ENCODE measurements at places on chromosomes 16 and 17.
A peak's percentile ranks its signal among the peaks of the same experiment; 100 is the strongest.

GRCh38 chr17:53133876-53134275, 688.9 kb upstream of the KIF2B start:
- DNase-seq = no peak

DNA sequence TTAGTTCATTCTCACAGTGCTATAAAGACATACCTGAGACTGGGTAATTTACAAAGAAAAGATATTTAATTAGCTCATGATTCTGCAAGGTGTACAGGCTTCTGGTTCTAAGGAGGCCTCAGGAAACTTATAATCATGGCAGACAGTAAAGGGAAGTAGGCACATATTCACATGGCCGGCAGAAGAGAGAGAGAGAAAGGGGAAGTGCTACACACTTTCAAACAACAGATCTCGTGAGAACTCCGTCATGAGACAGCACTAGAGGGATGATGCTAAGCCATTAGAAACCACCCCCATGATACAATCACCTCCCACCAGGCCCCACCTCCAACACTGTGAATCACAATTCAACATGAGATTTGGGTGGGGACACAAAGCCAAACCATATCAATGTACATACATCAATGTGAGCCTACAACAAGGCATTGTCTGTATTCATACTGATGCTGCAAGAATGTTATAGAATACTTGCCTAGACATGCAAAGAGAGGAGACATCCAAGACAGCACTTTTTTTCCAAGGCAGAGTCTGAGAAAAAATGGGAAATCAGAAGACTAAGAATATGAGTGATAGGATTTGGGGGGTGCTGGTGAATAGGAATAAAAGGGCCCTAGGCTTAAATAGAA, 114.8 kb upstream of the XYLT1 start:
- DNase-seq = no peak

- no peak for DNase-seq
These were observed 167.2 kb upstream of the CDH11 start for GRCh38 chr16:65289022-65289421.

DNA sequence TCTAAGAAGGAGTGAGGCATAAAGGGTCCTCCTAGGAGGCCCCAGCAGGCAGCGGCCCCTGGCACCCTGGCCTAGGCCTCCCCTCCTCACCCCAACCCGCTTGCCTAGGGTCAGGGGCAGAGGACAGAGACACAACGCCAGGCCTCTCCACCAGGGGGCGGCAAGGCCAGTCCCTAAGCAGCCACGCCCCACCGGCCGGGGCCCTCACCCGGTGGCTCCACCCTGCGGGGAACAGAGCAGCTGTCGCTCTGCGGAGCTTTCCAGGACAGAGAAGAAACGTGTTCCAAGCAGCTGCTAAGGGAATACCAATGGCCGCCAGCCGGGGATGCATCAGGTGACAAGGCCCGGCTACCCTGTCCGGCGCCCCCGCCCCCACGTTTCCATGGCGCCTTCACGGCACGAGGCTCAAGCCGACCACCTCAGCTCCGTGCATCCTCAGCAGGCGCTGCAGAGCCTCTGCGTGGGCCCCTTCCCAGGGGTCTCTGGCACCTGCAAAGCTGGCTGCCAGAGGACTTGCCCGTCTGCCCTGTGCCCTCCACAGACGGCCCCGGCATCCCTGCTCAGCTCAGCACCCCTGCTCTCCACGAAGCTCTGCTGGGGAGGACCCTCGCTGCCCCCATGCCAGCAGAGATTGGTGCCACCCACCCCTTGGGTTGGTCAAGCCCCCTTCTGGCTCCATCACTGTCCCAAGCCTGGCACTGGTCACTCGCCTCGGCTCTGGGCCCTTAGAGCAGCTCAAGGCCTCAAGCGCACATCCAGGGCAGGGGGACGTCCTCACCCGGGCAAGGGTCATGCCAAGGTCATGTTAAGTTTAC, 5.6 kb downstream of the ZNF598 start:
- peak; percentile 96 for DNase-seq

DNA sequence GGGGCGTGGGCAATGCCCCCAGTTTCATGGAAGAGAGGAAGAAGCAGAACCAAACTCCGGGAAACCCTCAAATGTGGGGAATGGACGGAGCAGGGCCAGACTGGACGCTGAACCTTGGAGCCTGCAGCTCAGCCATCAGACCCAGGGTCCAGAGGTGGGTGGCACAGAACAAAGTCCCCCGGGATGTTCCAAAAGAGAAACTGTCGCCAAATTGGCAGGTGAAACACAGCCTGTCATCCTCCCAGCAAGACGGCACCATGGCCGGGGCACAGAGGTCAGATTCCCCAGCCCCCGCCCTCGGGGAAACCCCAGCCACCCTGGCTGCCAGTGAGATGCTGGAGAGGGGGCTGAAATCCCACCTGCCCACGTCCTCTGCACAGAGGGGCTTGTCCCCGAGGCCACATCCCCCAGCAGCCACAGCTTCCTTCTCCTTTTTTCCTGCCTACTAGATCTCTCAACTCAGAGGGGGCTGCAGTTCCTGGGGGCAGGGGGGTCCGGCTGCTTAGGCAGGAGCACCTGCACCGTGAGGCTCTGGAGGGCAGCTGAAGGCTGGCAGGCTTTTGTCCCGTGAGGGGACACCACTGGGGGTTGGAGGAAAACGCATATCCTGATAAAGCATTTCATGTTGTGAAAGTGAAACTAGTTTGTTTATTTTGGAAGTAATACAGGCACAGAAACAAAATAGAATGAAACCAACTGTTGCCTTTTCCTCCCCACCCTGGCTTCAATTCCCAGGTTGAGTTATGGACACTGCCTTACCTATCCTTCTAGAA, 1.2 kb upstream of the SECTM1 start:
- DNase-seq = no peak

- peak; percentile 38 for DNase-seq
These were observed 17.0 kb downstream of the LSM12 start for GRCh38 chr17:44049294-44050060.

DNA sequence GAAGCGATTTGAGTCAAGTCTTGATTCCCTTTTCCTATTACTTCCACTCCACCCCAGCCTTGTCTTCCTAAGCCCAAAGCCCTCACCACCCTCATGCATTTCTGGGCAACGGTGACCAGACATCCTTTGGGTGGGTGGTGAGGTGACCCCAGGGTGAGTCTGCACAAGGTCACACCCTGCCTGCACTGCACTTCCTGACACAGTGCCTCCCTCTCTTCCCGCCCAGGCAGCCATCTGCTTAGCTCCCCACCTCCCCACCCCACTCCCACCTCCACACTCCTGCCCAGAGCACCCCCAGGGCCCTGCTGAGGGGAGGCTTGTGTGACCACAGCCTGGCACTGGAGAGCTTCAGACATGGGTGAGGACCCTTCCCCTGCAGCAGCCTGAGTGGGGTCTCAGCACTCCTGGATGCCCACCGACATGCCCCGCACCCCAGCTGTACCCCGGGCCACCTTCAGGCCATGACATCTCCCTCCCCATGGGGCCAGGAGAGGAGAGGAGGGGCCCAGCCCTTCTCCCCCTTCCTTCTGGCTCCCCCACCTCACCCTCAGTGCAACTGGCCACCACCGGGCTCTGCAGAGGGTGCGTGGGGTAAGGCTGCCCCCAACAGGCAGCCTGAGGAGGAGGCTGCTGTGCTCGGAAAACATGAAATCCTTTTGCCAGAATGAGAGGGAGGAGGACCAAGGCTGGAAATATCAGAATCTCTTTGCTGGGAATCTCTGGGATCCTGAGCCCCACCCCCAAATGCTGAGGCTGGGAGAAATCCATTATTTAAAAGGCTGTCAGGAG, 68.6 kb downstream of the CCT6B start:
- peak; percentile 86 for DNase-seq

GRCh38 chr16:1947369-1947670, 4.3 kb upstream of the MSRB1 start:
- no peak for DNase-seq

DNA sequence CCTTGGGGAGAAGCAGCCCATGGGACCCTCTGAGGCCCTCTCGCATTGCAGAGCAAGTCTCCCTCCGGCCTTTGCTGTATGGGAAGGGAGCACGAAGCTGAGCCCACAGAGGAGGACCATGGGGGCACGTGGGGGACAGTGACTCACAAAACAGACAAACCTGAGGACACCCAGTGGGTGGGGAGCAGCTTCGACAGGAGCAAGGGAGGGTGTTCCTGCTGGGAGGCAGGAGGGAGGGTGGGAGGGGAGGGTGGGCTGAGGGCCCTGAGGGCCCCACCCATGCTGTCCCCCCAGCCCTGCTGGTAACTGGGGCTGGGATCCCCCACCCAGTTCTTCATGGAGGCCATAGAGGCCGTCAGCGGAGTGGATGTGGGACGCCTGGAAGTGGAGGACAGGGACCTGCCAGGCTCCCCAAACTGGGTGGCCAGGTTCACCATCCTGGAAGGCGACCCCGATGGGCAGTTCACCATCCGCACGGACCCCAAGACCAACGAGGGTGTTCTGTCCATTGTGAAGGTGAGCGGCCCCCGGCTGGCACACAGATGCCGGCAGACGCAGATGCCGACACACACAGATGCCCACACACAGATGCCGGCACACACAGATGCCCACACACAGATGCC, 12.5 kb downstream of the SLC22A31 start:
- DNase-seq = no peak

- no peak for DNase-seq
These were observed 2.2 kb downstream of the TMC8 start for GRCh38 chr17:78132767-78133178.

GRCh38 chr17:80649200-80649644, 104.6 kb downstream of the RPTOR start:
- DNase-seq = no peak
